ENCODE measurements at places on chromosomes 5 and 9.

- no peak for DNase-seq
Measured at GRCh38 chr5:67511911-67512310, 315.3 kb upstream of the CD180 start.

- DNase-seq = no peak
Measured at GRCh38 chr5:13809921-13810320, 134.6 kb downstream of the DNAH5 start.

DNA sequence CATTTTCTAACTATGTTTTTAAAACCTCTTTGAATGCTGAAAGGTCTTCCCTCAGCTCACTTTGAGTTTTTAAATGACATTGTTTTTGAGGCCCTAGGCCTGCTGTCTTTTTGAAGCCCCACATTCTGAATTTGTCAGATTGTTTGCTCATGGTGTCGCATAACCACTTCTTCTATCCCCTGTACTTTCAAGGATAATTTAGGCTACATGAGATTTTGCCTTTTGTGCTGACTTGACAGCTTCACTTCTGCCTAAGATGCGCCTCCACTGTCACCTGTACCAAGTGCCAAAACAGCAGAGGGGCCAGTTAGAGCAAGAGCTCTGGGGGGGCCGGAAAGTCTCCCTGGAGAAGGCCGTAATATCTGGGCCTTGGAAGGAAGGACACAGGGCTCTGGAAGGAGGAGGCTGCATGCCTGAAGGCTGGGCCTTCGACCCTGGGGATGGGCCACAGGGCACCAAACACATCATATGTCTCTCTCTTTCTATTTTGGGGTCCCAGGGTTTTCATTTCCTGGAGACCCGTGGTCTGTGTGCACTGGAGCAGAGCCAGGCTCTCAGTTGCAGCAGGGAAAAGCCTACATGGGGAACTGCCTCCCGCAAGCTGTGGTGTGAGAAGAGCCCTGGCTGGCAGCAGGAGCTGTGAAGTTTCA is 49.1 kb downstream of the NDST1 start:
- DNase-seq = no peak

DNA sequence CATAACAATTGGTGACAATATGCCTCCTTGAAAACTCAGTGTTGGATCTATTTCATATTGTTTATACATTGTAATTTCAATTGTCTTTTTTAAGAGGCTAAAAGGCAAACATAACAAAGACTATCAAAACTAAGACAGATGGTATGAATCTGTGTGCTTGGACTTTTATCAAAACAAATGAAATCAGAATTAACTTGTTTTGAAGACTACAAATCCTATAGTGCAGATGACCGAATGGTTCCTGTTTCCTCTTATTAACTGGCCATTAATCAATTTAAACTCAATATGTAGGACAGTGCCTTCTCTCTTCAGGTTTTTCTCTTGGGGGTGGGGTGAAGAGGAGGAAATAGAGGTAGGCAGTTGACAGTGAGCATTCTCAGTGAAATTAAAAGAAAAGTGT is 366.9 kb upstream of the GRAMD2B start:
- no peak for DNase-seq

GRCh38 chr9:112059966-112060320 is 115.2 kb downstream of the SUSD1 start:
- DNase-seq = peak; percentile 74

DNA sequence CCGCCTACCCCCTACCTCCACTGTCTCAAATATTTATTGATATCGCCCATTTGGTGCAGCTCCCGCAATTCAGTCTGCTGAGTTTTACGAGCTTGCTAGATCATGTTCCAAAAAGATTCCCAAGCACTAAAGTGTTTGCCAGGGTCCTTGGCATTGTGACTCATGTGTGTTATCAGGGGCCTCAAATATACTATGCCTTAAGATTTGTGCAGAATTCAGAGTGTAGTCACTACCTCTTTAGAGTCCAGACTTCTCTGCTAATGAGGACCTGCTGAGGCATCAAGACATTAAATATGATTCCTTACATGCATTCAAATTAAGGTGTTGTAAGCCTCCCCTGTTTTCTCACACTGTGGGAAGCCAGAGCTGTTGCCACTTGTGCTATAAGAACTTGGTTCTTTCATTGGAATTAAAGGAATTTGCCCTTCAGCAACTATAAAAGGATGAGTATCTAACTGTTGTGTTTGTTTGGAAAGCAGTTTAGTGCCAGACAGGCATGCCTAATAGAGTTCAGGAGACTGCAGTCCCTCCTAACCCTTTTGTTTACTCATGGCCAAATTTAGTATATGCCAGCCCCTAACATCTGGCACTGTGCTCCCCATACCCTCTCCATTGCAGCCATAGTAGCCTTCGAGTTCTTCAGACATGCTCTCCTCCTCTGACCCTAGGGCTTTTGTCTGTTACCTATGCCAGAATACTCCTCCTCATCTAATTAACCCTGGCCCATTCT is 316.4 kb downstream of the NR3C1 start:
- no peak for DNase-seq

DNA sequence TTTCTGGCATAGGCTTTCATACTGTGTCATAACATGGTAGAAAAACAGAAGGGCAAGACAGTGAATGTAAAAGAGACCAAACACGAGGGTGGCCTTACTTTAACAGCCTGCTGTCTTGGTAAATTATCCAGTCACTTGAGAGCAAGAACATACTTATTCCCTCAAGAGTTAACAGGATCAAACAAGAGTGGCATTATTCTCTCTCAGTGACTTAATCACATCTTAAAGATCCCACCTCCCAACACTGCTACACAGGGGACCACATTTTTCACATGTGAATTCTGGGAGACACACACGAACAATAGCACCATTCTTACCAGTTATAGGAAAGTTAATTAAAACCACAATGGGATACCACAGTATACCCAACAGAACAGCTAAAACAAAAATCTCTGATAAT is 898.0 kb upstream of the C9orf72 start:
- no peak for DNase-seq

- DNase-seq = no peak
Measured at GRCh38 chr5:98454904-98455303, 318.6 kb upstream of the RGMB start.

DNA sequence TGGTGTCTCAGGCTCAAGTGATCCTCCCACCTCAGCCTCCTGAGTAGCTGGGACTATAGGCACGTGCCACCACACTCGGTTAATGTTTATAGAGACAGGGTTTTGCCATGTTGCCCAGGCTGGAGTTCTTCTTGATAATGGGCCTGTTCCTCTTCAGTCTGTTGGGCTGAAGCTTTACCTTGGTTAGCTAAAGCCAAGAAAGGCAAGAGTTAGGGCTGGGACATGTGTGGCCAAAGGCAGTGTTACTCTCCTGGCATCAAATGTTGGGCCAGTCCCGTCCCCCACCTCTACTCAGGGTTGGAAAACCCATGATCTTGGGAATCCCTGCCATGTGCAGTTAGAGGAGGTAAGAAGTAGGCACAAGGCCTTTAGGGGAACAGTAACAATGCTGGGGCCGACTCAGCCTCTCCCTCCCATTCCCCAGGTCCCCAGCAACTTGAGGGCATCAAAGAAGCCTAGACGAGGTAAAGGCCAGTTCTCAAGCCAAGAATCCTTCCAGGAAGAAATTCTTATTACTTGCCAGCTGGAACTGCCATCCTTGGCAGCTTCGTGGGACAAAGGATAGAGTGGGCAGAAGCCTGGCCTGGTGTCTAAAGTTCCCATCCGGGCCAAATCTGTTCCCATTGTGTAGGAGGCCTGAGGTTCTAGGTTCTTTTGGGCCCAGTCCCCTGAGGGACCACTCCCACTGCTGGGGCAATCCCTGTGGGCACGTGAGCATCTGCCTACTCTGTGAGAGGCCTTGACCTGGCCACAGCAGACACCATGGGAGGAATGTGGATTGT is 4.5 kb downstream of the EGR1 start:
- no peak for DNase-seq

GRCh38 chr5:116544531-116545241 is 29.9 kb downstream of the SEMA6A start:
- no peak for DNase-seq

DNA sequence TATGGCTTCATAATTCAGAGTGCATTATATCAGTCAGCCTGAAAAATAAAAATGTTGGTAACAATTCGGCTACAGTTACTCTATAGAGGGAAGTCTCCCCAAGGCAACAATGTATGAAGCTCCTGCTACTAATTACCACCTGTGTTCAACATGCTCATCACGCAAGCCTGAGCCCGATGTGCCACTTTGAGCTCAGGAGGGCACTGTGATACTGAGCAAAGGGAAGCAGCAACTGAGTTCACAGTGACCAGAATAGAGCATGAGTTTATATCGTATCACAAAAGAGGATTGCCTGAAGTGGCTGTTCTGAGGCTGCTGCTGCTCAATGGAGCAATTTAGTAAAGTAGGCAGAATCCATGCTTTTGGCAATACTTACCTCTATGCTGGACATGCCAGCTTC is 202.0 kb upstream of the HAPLN1 start:
- DNase-seq = no peak

DNA sequence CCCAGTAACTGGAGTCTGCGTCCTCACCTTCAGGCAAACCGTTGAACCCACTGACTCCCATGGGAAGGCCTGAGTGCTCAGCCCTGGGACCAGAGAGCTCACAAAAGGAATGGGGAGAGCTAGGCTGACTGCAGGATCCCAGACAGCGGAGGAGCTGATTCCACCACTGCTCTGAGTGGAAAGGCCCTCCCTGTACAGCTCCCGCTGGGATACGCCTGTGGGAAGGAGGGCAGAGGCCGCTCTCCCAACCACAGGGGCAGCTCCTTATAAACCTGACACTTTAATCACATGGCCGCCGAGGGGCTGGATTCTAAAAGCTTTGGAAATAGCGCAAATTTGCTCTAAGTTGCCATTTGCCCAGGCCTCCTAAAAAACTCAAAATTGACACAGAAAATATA is 37.1 kb downstream of the DBH start:
- DNase-seq = no peak

GRCh38 chr9:35962126-35962906 is 4.4 kb upstream of the OR2S2 start:
- no peak for DNase-seq

- no peak for DNase-seq
Measured at GRCh38 chr5:38728029-38728428, 117.8 kb upstream of the OSMR start.

Measured in inflammatory macrophage treated with lipopolysaccharide for 1 hour (primary cell).